Kasumi-1 (cell line): ENCODE measurements at places on chromosomes 11 and 22.

- no peak for DNase-seq
Observed at GRCh38 chr11:131307506-131307905, 62.9 kb upstream of the NTM start.

GRCh38 chr11:109972181-109972715 lies 120.9 kb upstream of the ZC3H12C start:
- peak; percentile 28 for DNase-seq

DNA sequence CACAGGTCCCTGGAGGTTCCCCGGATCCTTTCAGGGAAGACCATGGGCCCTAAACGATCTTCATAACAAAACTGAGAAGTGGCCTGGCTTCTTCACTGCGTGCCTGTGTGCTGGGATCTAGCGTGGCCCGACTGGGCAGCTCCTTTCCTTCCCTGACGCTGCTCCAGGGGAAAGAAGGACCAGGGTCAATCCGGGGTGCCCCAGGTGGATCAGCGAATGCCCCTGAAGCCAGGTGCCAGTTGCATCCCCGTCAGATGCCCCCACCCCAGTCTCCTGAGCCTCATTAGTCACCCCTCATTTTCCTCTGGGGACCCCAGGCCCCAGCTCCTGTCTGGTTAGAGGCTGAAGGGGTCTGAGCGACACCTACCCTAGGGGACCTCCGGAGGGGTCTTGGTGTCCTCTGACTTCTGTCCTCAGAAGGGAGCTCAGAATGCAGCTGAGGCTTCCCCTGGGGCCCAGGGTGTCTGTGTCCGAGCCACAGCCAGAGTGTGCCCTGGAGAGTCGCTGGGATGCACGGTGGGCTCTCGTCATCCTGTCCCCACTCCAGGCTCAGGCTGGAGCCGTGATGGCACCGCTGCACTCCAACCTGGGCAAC lies 18.7 kb upstream of the MUC6 start:
- DNase-seq: no peak

DNA sequence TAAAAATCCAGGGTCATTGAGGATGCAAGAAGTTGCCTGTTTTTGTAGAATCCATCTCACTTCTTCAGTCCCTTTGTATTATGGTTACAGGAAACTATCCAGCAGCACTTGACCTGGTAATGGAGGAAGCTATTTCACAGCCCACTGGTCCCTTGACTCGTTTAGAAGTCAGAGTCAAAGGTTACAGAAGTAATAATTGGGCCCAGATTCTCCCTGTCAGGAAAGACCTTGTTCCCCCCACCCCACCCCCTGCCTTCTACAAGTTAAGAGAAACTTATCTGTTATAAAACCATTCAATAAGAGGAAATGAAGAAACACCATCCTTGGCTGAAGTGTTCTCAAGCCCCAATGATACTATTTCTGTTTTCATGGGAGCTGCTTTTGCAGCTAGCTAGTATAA lies 65.8 kb downstream of the CSTPP1 start:
- DNase-seq: peak; percentile 24
